ENCODE measurements at places on chromosomes 2 and 18.

DNA sequence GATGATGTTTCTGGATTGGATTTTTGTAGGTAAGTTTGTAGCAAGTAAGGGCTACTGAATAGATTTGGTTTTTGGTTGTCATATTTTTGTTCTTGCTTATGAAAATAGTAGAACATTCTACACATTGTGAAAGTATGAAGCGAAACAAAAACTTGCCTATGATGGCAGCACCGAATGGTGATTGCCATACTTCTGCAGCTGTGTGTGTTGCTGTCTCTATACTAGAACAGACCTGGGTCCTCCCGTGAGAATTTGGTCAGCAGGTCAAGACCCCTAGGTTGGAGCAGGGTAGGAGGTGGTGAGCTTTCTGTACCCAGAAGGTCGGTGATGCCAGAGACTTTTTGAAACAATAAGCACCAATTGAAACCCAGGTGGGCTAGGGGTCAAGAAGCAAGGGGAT is 322.6 kb downstream of the PRKCE start:
- no peak for DNase-seq

- DNase-seq = no peak
Observed at GRCh38 chr18:23194155-23194996, 59.1 kb downstream of the CABLES1 start.

DNA sequence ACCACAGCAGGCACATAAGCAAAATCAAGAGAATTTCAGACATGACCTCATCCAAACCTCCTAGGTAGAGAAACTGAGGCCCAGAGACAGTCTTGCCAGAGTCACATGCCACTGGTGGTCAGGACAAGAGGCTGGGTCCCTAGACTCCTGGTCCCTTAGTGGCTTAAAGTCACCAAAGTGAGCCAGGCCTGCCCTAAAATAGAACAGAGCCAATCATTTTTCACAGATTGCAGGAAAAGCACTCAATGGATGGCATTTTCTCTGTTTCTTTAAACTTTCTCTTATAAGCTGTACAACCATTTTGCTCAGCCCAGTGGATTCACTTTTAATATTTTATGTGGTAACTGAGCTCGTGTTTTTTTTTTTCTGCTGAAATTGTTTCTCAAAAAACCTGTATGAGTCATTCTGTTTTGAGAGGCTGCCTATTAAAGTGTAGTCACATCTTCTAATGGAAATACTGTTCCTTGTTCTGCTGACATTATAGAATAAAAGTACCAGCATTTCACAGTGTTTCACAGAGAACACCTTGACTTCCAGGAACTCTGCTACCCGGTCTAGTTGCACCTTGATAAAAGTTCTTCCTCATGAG is 29.6 kb downstream of the STEAP3 start:
- no peak for DNase-seq

- DNase-seq = no peak
Observed at GRCh38 chr18:8235894-8236293, 373.3 kb upstream of the RAB12 start.

GRCh38 chr2:86297382-86298147 is 39.9 kb downstream of the REEP1 start:
- DNase-seq = no peak

- DNase-seq = peak; percentile 61
Observed at GRCh38 chr2:239934571-239935171, 90.5 kb downstream of the NDUFA10 start.

- no peak for DNase-seq
Observed at GRCh38 chr2:233940376-233941276, 23.5 kb downstream of the TRPM8 start.

GRCh38 chr2:208189810-208190503 is at the start of gene C2orf80:
TSS of gene C2orf80 (minus strand) at chr2:208190030. CDS start at chr2:208186986, 3,044 bp downstream.
- no peak for DNase-seq

DNA sequence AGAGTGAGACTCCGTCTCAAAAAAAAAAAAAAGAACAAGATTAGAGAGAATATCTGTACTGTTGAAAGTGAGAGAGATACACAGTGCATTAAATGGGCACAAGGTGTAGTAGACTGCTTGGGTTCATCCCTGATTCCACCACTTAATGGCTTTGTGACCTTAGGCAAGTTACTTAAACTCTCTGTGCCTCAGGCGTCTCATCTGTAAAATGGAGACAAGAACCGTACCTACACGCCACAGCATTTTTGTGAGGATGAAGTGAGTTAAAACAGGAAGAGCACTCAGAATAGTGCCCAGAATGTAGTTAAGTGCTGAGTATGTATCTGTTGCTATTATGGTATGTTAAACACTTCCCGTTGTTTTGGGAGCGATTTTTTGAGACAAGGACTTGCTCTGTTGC is 64.3 kb downstream of the MTHFD2 start:
- no peak for DNase-seq

DNA sequence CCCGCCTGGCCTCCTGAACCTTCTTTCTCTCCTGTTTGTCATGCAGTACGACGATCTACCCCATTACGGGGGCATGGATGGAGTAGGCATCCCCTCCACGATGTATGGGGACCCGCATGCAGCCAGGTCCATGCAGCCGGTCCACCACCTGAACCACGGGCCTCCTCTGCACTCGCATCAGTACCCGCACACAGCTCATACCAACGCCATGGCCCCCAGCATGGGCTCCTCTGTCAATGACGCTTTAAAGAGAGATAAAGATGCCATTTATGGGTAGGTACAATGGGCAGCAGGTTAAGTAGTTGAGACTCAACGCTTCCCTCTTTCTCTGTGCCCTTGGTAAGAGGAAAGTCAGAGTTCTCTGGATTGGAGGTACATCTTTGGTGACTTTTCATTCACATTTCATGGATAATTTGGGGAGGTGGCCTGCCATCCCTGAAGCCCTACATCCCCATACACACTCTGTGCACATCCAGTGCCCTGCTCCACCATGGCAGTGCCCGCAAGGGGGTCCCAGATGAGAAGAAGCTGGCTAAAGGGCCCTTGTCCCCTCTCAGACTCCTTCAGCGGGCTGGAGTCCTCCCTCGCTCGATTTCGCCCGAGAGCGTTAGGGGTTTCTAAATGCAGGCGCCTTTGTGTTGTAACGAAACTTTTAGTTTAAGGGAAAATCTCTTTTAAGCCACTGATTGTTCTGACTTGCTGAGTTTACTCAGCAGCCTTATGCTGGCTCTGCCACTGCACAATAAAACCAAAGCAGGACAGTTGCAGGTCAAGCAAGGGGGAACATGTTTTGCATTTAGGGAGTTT is 3.0 kb downstream of the MEIS1 start:
- no peak for DNase-seq

- no peak for DNase-seq
Observed at GRCh38 chr2:7906431-7906830, 775.4 kb upstream of the ID2 start.

- DNase-seq = no peak
Observed at GRCh38 chr18:74702950-74703349, 105.3 kb downstream of the ZNF407 start.

GRCh38 chr2:9618410-9618809 is 12.4 kb downstream of the YWHAQ start:
- DNase-seq = no peak

DNA sequence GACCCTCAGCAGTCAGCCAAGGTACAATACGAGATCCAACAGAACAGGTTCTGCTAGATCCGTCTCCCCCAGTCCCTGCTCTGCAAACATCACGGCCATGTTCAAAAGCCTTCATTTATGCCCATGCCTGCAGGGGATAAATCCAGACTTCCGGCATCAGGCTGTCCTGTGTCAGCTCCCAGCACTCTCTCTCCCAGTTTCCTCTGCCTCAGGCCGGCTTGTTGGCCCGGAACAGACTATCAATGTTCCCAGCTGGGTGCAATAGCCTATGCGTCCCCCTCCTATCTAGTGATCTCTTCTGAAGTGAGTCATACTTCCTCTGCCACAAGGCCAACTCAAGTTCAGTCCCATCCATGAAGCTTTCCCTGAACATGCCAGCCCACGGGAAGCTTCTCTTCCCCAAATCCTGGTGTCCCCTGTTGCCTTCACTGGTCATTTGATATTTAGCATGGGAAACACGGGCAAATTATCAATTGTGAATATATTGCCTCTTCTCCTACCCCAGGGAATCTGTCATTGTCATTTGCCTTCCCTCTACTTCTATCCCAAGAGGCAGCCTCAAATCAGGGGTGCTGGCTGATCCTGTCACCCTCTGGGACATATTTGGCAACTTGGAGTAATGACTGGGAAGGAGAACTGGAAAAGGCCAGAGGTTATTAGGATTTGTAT is 51.1 kb downstream of the CAPN13 start:
- no peak for DNase-seq

All from activated naive CD4-positive, alpha-beta T cell treated with Interleukin-2 at 50 U/mL for 16 hours (primary cell).